ENCODE measurements at places on chromosomes 2 and 18.
A peak's percentile ranks its signal among the peaks of the same experiment; 100 is the strongest.

GRCh38 chr2:239603411-239604356 lies 202.9 kb upstream of the HDAC4 start:
- no peak for DNase-seq

DNA sequence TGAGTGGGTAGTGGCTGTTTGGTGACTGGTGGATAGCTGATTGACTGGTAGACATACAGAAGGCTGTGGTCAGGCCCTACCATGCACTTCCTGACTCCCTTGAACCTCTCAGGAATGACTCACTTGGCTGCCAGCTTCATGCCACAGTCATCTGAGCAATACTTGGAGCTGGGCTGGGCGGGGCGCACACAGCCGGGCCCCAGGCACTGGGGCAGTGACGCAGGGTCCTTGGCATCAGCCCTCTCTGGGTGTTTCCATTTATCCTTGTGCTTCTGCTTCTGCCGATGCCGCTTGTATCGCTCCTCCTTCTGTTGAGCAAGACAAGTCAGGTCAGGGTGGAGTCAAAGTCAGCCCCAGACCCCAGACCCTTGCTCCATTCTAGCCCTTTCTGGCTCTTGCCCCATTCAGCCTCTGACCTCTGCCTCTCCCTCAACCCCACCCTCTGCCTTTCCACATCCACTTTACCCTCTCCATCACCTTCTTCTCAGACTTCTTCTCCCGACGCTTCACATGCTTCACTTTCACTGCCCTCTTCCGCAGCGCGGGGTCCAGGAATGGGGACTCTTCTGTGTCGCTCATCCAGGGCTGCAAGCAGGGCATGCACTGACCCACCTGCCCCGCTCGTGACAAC lies 3.0 kb upstream of the MBD1 start:
- no peak for DNase-seq

DNA sequence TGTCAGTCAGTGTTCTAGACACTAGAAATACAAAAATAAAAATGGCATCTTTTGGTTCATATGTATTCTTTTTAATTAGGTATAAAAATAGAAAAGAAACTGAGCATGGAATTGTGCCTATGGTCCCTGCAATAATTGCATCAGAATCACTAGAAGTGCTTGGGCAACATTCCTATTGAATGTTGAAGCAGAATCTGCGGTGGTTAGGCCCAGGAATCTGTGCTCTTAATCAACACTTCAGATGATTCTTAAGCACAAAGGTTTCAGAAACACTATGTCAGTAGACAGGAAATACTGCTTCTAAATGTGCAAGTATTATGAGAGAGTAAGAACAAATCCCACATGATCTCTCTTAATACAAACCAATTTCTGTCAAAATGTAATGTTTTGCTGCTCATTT lies 20.3 kb upstream of the RBBP8 start:
- no peak for DNase-seq

- no peak for DNase-seq
Measured at GRCh38 chr2:134008837-134009236, 245.0 kb upstream of the MGAT5 start.

- no peak for DNase-seq
Measured at GRCh38 chr2:106113361-106113966, 80.6 kb downstream of the UXS1 start.

DNA sequence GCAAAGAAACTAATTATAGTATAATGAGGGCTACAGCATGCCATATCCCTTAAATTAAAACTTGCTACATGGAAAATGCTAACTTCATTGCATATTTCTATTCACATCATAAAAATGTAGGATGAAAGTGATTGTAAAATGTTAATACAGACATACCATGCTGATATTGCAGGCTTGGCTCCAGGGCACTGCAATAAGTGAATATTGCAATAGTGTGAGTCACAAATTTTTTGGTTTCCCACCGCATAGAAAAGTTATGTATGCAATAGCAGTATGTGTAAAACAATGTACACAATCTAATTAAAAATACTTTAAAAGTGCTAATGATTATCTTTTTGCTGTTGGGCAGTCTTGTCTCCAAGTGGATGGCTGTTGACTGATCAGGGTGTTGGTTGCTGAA lies 162.1 kb downstream of the CD8B2 start:
- DNase-seq, result no peak

GRCh38 chr2:26469092-26469710 lies 8.7 kb downstream of the OTOF start:
- DNase-seq, result peak; percentile 72

GRCh38 chr2:75676464-75676863 lies 29.9 kb downstream of the MRPL19 start:
- DNase-seq, result no peak

GRCh38 chr2:100252811-100253698 lies 69.2 kb downstream of the LONRF2 start:
- no peak for DNase-seq

Measured in NCI-H460 (cell line).